ENCODE measurements at places on chromosomes 1 and 21.

DNA sequence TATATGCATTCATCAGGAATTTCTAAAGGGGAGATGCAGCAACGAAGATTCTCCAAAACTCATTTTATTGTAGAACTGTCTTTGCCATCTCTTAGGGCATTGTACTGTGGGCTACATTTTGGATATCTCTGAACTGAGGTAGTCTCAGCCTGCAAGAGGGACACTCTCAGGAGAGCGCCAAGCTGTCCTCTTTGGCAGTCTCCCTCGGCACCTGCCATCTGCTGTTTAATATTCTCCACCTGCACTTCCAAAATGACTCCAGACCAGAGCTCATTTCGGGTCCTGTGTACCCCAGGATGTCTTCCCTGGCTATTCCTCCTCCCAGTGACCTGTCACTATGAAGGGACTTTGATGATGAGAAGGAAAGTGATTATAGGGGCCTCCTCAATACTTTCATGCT lies 356.3 kb upstream of the C1orf174 start:
- DNase-seq = no peak

DNA sequence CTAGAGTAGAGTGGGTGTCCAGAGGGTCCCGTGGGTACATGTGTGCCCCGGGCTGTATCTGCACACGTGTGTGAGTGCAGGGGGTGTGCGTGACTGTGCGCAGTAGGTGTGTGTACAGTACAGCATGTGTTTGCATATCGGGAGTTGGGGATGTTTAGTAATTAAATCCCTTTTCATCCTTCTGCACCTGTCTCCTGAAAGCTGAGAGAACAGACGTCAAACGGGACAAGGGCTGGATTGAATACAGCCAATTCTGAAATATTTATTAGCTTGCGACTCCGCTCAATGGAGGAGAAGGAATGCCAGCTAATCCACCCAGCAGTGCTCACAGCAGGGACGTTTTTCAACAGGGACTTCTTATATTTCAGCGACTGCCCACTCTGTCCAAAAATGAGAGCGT lies 44.7 kb upstream of the CASZ1 start:
- no peak for DNase-seq

DNA sequence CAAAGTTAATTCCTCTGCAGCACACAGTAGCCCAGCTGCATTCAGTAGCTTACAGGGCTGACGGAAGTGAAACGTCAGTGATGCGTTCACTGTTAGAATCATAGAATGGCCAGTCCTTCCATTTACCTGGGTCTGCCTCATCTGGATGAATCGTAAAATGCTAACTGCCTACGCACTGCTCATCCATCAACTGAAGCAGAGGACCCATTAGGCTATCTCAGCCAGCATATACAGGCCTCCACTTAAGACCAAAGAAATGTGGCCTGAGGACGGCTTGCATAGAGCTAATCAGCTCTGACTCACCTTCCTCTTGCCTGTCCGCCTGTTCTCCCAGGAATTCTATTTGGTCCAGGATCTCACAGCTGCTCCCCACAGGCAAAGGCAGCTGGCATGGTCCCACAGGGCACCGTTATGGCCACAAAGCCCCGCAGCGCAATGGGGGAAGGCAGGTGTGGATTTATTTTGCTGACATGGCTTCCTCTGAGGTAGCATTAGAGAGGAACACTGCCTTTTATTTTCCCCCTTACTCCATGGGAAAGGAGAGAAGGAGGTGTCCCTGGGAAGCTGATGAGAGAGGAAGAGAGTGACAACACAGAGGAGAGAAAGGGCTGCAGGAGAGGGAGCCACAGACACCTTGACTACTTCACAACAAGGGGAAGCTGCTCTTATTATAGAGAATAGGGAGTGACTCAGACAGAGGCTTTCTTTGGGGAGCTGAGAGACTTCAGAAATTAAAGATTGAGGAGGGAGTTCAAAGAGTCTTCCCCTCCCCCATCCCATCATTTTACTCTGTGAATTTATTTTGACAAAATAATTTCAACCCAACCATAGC lies 177.6 kb downstream of the HHIPL2 start:
- no peak for DNase-seq

DNA sequence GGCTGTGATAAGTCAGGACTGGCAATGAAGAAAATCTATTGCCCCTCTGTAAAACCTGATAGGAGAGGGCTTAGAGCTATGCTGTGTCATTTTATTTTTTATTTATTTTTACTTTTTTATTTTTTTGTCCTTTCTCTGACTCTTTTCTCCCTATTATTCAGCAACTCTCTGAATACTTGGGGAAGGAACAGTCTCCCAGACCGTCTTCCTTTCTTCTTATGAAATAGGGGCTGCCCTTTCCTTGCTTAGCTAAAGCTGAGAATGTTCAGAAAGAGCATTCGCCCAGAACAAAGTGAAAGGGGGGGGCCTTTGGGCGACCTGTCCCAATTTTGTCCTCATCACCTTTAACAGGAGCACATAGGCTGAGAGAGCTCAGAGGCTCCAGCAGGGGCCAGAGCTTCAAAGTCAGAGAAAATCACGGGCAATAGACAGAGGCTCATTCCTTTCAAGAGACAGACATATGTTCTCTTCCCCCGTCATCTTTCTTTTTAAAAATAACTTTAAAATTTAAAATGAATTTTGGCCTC lies 80.9 kb downstream of the RNF220 start:
- DNase-seq = no peak

GRCh38 chr1:162822391-162823200 lies 32.1 kb downstream of the HSD17B7 start:
- no peak for DNase-seq

- DNase-seq = no peak
Observed at GRCh38 chr1:237205400-237206064, 163.5 kb downstream of the RYR2 start.

GRCh38 chr1:27632387-27633297 lies 2.3 kb downstream of the FGR start:
- peak; percentile 69 for DNase-seq

DNA sequence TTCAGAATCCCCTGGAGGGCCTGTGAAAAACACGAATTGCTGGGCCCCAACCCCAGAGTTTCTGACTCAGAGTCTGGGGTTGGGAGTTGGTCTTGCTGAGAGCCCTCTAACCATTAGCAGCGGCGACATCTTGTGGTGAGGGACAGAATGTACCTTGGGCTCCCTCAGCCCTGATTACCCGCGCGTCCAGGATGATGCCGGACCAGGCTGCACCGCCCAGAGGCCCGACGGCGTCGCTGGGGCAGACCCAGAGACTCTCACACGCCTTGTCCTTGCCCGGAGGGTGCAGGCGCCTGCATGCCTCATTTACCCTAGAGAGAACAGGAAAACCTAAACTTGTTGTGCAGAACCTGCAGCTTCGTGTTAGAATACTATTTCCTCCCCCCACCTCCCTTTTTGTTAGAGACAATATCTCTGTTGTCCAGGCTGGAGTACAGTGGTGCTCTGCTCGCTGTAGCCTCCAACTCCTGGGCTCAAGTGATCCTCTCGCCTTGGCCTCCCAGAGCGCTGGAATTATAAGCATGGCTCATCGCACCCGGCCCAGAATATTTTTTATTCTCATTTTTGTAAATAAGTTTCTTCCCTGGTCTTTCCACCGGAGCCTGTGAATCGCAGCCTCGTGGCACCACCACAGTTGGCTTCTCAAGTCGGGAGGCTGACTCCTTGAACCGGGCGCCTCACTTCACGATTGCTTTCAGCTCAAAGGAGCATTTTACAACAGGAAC lies 22.2 kb upstream of the RD3 start:
- DNase-seq = peak; percentile 75

GRCh38 chr1:171226747-171227370 lies 21.4 kb upstream of the FMO1 start:
- DNase-seq = no peak

GRCh38 chr1:193062698-193063463 lies 3.5 kb downstream of the RO60 start:
- DNase-seq = no peak

DNA sequence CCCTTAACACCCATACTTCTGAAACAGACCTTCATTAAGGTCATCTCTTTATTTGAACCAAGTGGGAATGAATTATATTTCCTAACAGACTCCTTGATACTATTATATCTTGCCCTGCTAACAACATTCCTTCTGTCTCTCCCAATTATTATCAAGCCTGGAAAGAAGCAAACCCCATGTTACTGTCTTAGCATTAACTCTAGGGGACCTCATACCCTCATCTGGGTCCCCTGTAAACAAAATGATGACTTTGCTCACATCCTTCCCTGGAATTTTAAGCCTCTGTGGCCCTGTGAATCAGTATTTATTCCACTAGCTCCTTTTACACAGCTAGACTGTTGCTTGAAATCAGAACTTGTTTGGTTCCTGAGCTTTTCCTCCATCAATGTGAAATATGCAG lies 38.3 kb upstream of the BCL10 start:
- DNase-seq = no peak

DNA sequence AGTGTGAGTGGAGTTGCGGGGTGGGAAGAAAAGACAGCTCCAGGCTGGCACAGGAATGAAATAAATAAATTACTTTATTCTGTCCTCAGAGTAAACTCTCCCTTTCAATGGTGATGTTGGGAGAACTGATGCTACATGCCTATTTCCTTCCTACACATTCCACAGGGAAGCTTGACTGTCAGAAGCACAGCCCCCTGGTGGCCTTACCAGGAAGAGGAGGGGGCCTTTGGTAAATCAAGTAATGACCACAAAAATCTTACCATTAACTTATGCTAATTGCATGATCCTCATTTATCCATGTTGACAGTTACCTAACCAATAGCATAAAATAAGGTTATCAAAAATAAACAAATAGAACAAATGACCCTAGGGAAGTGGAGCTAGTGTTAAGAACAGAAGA lies 605.0 kb upstream of the PKN2 start:
- DNase-seq = no peak

DNA sequence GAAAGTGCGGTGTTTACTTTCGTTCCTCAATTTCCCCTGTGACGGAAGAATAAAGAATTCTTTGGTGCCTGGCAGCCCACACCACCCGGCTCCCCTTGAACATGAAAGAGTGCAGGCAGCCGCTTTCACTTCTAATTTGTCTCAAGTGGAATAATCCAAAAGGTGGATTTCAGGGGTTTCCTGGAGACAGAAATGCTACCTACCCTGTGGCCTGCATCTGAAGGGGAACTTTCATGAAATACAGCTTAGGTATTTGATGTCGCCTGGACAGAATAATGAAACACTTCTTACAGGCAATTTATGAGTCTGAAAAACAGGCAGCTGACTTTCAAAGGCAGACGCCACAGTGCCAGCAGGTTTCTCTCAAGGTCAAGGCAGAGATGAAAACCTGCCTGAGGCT lies 169.5 kb upstream of the USP24 start:
- no peak for DNase-seq

DNA sequence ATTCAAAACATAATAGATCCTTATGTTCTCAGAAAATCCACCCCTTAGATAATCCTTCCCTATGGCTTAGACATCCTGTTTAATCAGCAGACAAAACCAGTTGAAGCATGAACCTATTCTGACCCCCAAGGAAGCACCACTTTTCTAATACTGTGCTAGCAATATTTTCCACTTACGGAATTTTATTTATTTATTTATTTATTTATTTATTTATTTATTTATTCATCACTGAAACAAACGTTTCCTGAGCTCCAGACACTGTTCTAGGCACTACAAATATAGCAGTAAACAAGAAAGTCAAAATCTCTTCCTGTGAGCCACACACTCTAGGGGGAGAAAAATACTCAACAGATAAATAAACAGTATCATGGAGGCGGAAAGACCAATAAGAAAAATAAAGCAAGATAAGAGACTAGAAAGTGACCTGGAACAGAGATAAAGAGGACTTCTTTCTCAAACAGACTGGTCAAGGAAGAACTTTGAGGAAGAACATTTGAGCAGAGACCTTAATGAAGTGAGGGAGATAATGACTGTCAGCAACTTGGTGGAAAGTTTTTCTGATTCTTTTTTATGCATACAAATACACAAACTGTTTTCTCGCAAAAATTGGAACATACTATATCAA lies 145.5 kb upstream of the POGK start:
- DNase-seq = no peak

DNA sequence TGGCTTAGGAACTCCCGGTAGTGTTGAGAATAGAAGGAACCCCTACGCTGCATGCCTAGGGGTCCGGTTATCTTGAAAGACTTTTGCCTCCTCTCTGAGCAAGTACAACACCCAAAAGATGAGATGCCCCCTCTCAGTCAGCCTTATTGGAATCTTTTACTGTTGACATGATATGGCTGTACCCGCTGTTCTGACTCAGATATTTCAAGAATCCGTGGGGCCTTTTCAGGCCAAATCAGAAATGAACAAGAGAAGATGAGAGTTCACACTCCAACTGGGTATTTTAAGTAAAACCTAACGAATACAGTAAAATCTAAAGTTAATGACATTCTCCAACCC lies 164.2 kb downstream of the PPIAL4G start:
- no peak for DNase-seq

- no peak for DNase-seq
Observed at GRCh38 chr1:234780112-234780511, 170.1 kb upstream of the IRF2BP2 start.

GRCh38 chr1:9014475-9015375 lies 11.5 kb downstream of the SLC2A7 start:
- DNase-seq = no peak

DNA sequence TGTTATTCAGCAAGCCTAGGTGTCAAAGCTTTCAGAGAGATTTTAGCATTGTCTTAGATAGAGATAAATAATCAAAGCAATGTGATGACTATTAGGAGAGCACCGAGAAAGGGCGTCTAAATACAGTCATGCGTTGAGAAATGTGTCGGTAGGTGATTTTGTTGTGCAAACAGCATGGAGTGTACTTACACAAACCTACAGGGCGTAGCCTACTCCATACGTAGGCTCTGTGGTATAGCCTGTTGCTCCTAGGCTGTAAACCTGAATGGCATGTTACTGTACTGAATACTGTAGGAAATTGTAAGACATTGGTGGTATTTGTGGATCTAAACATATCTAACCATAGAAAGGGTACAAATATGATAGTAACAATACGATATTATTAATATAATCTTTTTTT lies 31.8 kb downstream of the KIF1B start:
- DNase-seq = no peak

GRCh38 chr1:119475866-119476439 lies 31.1 kb upstream of the HSD3B1 start:
- DNase-seq = no peak

- no peak for DNase-seq
Observed at GRCh38 chr1:110513511-110513910, 5.5 kb downstream of the KCNA10 start.

- DNase-seq = peak; percentile 4
Observed at GRCh38 chr1:183635099-183635605, 431 bp downstream of the ARPC5 start.
